ENCODE measurements at places on chromosomes 2 and 18.

DNA sequence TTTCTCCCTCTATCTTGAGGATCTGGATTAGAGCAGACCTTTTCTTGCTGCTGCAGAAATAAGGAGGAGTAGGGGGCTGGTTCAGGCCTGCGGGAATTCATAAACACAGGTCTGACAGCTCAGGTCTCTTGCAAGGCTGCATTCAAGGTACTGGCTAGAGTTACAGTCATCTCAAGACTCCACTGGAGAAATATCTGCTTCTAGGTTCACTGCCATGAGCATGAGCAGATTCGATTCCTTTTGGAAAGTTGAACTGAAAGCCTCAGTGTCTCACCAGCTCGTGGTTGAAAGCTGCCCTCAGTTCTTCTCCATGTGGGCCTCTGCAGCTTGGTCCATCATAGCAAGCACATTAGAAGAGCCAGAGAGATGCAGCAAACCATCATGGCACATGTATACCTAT, 124.4 kb upstream of the SETBP1 start:
- DNase-seq: no peak

DNA sequence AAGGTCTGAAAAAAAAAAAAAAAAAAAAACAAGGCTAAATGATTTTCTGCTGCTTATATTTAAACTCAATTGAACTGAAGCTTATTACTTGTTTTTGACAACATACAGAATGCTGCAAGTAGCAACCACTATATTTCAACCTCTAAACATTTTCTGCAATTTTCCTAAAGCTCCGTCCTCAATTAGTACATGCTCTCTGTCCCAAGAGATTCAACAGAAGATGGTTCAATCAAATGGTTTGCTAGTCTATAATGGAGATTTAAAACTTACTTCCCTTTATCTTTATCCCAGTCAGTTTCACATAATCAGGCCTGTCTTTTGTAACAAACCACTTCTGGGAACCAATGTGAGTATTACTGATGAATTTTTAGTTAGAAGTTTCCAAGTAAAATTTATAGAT, 485.1 kb upstream of the CDH7 start:
- no peak for DNase-seq

- DNase-seq: no peak
These were observed 94.6 kb downstream of the PTGR3 start for GRCh38 chr18:75114231-75114764.

GRCh38 chr18:8669571-8669970, 35.8 kb upstream of the MTCL1 start:
- no peak for DNase-seq

DNA sequence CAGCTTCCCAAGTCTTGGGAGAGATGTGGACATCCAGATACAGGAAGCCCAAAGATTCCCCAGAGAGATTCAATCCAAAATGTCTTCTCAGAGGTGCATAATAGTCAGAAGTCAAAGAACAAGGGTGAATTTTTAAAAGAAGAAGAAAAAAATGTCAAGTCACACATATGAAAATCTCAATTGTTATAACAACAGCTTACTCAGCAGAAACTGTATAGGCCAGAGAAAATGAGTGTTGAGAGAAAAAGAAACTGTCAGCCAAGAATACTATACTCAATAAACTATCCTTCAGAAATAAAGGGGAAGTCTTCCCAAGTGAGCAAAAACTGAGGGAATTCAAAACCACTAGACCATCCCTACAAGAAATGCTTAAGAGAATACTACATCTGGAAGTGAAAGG, 612.9 kb upstream of the POU3F3 start:
- DNase-seq: no peak
